ENCODE measurements at places on chromosomes 6 and 20.

GRCh38 chr6:11592294-11592906, 54.9 kb downstream of the TMEM170B start:
- DNase-seq = no peak

- DNase-seq = no peak
These were observed 39.0 kb downstream of the MAS1 start for GRCh38 chr6:159929819-159930218.

DNA sequence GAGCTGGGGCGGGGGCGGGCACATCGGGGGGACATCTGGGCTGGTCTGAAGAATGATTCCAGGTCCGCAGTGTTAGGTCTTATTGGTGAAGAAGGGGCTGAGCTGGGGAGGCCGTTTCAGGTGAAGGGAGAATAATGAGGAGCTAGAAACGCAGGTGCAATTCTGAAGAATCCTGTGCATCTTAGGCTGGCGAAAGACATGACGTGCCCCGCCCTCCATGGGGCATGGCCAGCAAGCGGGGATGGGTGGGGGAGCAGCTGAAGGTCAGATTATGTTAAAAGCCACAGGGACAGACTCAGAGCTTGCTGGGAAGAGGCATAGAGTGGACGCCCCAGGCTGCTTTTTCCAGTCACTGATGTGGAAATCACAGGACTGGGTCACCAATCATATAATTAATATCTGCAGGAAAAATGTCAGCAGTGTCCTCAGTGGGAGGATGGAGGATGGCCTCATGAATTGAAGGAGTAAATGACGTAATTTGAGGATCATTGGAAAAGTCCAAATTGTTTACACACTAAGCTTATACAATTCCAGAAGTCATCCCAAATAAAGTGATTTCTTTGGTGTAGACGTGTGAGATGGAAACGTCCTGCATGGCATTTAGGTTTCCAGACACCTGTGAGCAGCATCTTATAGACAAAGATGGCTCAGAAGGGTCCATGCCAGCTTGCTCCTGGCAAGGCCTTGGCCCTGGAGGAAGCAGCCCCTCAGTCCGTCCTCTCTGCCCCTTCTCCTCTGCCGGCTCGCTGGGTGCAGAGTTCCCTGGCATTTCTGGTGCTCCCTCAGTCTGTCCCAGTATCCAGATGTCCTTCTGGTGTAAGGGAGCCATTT, 109.6 kb upstream of the FRMD1 start:
- no peak for DNase-seq

DNA sequence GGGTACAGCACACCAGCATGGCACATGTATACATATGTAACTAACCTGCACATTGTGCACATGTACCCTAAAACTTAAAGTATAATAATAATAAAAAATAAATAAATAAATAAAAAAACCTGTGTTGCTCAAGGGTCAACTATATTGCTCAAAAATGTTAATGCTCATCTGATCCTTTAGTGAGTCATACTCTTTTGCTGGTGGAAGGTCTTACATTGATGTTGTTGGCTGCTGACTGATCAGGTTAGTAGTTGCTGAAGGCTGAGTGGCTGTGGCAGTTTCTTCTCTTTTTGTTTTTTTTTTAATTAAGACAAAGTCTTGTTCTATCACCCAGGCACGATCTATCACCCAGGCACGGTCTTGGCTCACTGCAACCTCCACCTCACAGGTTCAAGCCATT, 29.6 kb upstream of the SMIM26 start:
- DNase-seq = no peak

GRCh38 chr6:110720066-110720465, 95.2 kb downstream of the CDK19 start:
- no peak for DNase-seq

GRCh38 chr6:113763876-113764275, 93.3 kb upstream of the MARCKS start:
- no peak for DNase-seq

DNA sequence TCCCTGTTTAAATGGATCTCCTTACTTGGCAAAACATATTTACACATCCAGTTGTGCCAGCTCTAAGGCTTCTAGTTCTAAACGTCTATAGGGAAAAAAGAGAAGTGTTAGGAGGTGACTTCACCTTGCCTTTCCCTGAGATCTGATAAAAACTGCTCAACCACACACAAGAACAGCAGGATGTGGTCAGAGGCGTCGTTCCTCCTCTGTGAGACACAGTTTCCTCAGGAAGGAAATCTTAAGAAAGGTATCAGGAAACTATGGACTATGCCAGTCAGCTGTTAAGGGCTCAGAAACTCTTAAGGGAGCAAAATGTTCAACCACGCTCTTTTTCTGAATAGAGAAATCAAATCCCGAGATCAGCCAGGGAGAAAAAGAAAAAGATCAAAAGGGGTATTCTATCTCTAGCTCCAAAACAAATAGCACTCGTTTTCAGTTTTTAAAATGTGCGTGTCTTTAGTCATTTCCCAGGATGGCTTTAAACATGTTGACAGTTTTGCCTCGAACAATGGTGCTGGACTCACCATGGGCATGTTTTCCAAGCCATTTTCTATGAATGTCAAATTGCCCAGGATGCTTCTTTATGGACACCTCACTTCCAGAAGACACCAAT, 154.5 kb downstream of the HACE1 start:
- DNase-seq = peak; percentile 3

DNA sequence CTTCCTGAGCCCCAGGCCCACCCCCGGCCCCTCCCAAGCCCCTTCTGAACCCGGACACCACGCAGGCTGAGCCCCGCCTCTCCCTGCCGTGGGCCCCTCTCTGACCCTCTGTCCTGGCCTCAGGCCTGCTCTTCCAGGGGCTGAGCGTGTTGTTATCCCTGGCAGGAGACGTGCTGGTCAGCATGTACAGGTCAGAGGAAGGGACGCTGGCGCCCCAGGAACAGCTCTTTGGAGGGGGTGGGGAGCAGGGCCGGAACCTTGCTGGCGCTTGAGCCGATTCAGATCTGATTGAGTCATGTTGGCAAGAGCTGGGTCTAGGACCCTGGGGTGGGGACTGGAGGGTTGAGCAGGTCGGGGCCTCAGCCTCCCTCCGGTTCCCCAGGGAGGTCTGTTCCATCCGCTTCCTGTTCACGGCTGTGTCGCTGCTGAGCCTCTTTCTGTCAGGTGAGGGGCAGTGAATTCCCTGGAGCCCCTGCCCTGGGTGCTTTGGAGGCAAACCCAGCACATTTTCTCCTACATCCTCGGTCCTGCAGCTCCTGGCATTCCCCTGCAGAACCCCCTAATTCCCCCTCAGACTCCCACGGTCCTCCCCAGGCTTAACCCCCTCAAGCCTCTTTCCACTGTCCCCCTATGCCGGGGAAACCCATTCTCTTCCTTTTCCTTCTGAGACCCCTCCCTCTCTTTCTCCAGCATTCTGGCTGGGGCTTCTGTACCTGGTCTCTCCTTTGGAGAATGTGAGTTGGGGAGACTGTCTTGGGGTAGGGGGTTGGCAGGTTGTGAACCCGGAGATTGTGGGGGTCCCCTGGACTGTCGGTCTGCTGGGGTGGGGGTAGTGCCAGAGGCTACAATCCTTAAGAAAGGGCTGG, 2.0 kb downstream of the SPAG4 start:
- peak; percentile 48 for DNase-seq

GRCh38 chr6:69668916-69669315, 127.9 kb downstream of the LMBRD1 start:
- no peak for DNase-seq

GRCh38 chr6:141653590-141653989, 479.1 kb upstream of the GJE1 start:
- DNase-seq = no peak

DNA sequence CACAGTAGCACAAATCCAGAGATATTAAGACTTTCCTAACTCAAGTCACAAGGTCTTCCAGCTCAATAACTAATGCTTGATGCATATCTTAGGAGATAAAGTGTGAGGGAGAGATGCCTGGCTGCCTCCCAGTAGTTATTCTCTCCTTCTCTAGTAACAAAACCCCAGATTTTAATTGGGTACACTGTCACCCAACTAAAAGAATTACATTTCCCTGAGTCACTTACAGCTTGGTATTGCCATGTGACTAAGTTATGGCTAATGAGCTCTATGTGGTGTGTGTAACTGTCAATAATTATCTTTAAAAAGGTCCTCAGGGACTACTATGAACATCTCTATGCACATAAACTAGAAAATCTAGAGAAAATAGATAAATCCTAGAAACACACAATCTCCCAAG, 32.0 kb downstream of the KIF6 start:
- DNase-seq = no peak

GRCh38 chr6:155171109-155171746, 92.6 kb upstream of the CLDN20 start:
- peak; percentile 83 for DNase-seq

Measured in stimulated activated CD8-positive, alpha-beta memory T cell treated with anti-CD3 and anti-CD28 coated beads, Interleukin-15, amount 100 ng/mL, for 48 hours (primary cell).